ENCODE measurements at places on chromosomes 1 and 21. TPM values are rescaled to one million over a fixed set of nuclear protein-coding genes. Genes with fewer than 3 reads are reported as not detected.

- no peak for DNase-seq
These were observed 2.5 kb upstream of the DUSP23 start for GRCh38 chr1:159778266-159778665.

GRCh38 chr1:230248016-230248888, 177.9 kb downstream of the PGBD5 start:
- DNase-seq = no peak

- DNase-seq = no peak
These were observed 240.4 kb downstream of the NFIA start for GRCh38 chr1:61322769-61323168.

DNA sequence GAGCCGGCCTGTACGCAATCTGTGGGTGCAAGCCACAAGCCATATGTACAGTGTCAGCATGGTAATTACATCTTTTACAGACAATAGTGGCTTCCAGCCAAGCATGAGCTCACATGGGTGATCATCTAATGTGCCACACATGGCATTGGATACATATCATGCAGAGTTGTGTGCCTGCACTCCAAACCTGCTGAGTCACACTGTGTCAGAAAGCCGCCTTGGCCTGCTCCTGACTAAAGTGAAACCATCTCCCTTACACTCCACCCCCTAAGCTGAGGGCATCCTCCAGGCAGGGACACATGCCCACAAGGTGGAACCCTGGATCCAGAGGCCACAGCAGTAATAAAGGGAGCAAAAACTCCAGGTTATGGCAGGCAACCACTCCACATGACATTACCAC, 72.5 kb downstream of the KCNT2 start:
- DNase-seq = no peak

GRCh38 chr1:111911776-111912515, 77.5 kb downstream of the KCND3 start:
- no peak for DNase-seq

DNA sequence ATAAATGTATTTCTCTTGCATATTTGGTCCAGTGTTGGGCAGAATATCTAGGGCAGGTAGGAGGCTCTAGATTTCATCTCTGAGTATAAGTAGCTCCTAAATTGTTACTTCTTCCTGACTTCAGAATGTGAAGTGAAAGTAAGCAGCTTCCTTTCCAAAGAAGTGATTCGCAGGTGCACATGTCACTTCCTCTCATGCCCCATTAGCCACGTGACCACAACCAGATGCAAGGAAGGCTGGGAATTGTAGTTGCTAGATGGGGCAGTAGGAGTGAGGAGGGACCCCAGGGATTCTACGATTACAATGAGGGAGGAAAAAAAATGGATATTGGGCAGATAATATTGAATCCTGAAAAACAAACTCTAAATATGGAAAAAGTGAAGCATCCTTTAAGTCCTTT, 113.2 kb upstream of the CYYR1 start:
- no peak for DNase-seq

- DNase-seq = no peak
These were observed 60.5 kb downstream of the USP24 start for GRCh38 chr1:55154616-55155015.

DNA sequence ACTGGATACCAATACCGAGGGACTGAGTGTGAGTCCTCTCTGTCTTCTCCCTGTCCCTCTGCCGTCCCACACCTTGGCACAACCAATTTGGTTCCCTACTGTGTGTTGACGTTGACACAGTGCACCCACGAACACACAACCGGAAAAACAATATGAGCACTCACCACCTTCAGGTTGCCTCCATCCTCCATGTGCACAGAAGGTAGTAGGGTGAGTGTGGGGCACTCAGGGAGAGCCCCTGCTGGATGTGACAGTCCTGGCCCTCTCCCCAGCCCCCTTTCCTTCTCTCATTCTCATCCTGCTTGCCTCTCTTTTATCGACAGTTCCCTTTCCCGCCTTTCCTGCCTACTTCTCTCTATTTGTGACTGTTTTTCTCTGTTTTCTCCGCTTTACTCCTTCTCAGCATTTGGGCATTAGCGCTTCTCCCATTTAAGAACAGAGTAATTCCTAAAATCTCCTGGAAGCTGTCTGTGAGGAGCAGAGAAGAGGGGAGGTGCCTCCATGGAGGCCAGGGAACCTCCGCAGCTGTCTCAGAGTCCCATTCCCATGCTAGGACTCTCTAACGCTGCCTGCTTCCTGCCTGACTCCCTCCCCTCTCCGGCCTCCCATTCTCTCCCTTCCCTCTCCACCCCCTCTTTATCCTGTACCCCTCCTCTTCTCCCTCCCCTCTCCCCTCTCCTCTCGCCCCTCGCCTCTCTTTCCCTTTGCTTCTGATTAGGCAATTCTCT, 16.4 kb downstream of the CADM3 start:
- no peak for DNase-seq

DNA sequence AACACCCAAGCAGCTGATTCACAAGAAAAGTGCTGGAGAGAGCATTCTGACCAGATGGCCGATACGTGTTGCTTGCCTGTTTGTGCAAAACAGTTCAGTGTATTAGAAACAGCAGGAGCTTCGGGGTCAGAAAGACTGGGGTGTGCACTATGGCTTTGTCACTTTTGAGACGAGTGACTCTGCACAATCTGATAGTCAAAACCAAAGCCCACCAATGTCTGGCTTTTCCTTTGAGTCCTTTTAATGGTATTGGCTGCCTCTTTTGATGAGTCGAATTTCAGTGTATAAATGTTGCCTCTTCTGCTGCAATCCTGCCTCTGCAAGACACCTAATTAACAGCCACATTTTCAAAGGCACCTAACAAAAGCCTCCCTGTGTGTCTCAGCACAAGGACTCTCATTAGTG, 444.6 kb downstream of the AJAP1 start:
- DNase-seq = no peak

GRCh38 chr1:39842836-39843235, 40.5 kb downstream of the TRIT1 start:
- DNase-seq = no peak

GRCh38 chr1:93732514-93732913, 50.9 kb upstream of the BCAR3 start:
- DNase-seq = no peak

DNA sequence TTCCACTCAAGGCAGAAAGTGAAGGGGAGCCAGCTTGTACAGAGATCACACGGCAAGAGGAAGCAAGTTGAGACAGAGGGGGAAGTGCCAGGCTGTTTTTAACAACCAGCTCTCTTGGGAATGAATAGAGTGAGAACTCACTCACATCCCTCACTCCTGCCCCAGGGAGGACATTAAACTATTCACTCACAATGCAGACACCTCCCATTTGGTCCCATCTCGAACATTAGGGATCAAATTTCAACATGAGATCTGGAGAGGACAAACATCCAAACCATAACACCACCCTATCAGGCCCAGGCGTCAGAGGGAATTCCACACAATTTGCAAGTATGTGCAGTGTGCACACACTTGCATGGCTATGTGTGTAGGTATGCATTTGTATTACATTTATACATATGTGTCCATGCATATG, 62.7 kb downstream of the DMAP1 start:
- no peak for DNase-seq

DNA sequence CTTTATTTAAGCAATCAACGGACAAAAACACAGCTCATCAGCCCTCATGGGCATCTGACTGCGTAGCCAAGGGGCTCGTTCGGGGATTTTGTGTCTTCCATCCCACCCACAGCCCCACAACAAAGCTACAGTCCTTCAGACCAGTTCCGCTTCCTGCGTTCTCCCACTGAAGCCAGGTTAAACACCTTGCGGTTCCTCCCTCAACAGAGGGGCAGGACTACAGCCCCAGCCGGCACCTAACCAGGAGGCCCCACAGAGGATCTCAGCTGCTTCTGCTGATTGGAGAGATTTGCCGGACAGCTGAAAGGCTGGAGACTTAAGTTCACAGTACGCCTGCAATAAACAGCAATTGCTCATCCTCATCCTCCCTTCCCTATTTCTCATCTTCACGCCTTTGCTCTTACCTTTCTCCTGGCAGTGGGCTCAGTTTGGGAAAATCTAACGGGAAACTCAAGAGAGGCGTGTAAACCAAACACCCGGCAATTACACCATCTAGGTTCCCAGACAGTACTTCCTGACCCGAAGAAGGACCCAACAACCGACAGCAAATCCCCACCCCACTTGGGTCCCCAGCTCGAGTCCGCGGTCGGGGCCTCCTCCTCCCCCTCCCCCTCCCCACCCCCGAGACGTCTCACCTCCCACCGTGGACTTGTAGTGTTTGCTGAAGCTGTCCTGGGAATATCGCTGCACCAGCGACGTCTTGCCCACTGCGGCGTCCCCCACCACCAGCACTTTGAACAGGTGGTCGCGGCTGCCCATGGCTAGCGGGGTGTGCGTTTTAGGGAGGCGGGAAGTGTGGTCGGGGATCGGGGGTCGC, 876 bp downstream of the RAB29 start:
- DNase-seq = no peak

GRCh38 chr1:209202830-209203532, 380.5 kb upstream of the CAMK1G start:
- DNase-seq = peak; percentile 36

GRCh38 chr1:40796939-40797667, 13.5 kb downstream of the KCNQ4 start:
- no peak for DNase-seq

GRCh38 chr1:156525071-156525501, 24.5 kb upstream of the MEF2D start:
- DNase-seq = no peak

DNA sequence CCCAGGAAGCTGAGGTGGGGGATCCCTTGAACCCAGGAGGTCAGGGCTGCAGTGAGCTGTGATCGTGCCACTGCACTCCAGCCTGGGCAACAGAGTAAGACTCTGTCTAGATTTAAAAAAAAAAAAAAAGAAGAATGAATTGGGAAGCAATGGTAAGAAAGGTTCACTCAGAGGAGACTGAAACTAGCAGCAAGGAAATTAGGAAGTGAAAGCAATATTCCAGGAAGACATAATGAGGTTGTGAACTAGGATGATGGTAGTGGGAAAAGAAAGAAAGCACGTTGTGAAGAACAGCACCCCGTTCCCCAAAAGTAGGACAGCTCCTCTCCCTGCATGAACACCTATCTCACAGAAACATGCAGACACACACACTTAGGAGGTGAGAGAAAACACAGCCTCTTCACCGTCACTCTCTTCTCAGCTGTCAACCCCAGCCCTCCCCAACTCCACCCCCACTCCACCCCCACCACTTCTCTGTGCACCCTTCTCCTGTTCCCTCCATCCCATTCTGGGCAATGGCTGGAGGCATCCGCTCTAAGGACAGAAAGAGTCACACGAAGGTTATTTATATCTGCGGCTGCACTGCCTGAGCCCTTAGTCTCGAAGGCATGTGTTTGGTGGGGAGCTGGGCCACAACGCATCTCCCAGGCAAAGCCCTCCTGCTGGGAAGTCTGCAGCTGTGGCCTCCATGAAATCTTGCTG, 101.8 kb upstream of the LPGAT1 start:
- DNase-seq = no peak

- no peak for DNase-seq
These were observed at the start of gene CELA3A for GRCh38 chr1:22001409-22001808. TSS of gene CELA3A (plus strand) at chr1:22001657. CDS start at chr1:22001675, 18 bp downstream.

DNA sequence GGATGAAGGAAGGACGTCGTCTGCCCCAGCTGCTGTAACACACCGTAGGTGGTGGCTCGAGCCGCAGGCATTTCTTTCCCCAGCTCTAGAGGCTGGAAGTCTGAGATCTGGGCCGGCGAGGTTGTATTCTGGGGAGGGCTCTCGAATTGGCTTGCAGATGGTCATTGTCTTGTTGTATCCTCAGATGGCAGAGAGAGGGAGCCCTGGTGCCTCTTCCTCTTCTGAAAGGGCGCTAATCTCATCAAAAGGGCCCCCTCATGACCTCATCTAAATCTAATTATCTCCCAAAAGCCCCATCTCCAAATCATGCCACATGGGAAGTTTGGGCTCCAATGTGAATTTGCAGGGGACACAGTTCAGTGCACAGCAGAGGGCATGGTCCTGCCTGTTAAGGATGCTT, 109.0 kb downstream of the SIK1 start:
- no peak for DNase-seq

Gene TPTE
- total RNA-seq = not detected

Gene NR0B2
- total RNA-seq = not detected

Gene KCNA3
- 2.8 TPM for total RNA-seq

Gene RAD54L
- 55.8 TPM for total RNA-seq

Gene PRAMEF12
- total RNA-seq = not detected

Gene NBPF12
- total RNA-seq = 13.7 TPM

Gene CFHR1
- total RNA-seq = 0.56 TPM

Gene LCE1B
- total RNA-seq = not detected

Gene CD34
- total RNA-seq = 0.26 TPM

Gene USH2A
- total RNA-seq = 0.14 TPM

Gene CRB1
- 1.8 TPM for total RNA-seq

Gene DRAM2
- 29.4 TPM for total RNA-seq

Gene CENPS
- 26.9 TPM for total RNA-seq

Gene KIF26B
- total RNA-seq = 6.2 TPM

Gene DESI2
- total RNA-seq = 46.5 TPM

Gene OPRD1
- 3.9 TPM for total RNA-seq

Gene ESRRG
- total RNA-seq = 1.5 TPM
